ENCODE measurements at places on chromosomes 4 and X. TPM values are rescaled to one million over a fixed set of nuclear protein-coding genes. Genes with fewer than 3 reads are reported as not detected.

The GPR173 gene
- 0.66 TPM for total RNA-seq

The COMMD8 gene
- total RNA-seq, result 4.6 TPM

- DNase-seq, result no peak
Observed at GRCh38 chrX:101507986-101508385, 22.7 kb downstream of the ARMCX4 start.

GRCh38 chr4:89114100-89114499 lies 2.8 kb downstream of the TIGD2 start:
- DNase-seq, result no peak

DNA sequence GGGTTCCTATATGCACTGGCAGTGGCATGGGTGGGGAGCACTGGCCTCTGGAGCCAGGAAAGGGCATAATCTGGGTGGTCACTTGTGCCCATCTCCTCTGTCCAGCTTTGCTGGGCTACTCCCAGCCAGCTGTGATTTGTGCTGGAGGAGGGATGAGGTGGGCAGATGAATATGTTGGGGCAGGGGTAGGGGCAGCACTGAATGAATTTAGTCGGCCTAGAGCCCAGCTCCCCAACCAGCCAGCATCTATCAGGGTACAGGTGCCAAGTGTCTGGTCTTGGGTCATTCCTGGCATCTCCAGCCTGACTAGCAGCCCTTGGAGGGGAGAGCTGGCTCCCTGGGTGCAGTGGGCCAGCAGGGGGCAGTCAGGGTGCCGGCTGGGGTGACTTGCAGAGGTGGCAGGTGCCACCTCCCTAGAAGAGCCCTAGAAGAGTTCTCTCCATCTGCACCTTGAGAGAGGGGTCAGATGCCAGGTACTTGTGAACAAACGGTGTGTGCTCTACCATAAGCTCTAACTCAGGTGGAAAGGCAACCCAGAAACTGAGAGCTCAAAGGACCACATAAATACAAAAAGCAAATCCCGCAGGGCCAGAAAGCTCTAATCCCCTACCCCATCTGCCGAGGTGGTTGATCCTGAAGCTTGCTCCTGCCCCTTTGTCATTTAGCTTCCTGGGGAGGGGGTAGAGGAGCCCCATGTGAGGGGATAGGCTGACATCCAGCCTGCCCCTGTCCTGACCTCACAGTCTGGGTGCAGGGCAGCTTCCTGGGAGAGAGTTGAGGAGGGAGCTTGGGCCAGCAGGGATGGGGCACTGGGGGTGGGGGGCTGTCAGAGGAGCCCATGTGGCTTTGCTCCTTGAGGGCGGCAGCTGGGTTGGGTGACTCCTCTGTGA lies 2.2 kb downstream of the SORCS2 start:
- no peak for DNase-seq

GRCh38 chr4:7529368-7530080 lies 94.8 kb upstream of the PSAPL1 start:
- DNase-seq, result no peak

- DNase-seq, result no peak
Observed at GRCh38 chrX:124405868-124406267, 59.5 kb downstream of the SH2D1A start.

DNA sequence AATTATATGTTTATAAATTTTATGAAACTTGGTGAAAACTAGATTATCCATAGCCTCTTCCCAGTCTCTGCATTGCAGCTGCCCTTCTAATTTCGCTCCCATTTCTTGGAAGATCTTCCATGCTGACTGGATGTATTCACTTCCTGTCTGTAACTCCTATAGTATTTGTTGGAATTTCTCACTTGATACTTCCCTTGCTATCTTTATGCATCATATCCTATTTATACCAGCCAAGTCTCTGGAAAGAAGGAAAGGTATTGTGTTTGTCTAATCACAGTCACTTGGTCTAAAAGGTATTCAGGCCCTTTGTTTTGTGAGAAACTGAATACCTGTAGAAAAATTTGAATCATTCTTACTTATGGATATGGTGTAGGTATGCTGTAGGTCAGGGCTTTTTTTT lies 870.9 kb upstream of the FRG1 start:
- DNase-seq, result no peak

DNA sequence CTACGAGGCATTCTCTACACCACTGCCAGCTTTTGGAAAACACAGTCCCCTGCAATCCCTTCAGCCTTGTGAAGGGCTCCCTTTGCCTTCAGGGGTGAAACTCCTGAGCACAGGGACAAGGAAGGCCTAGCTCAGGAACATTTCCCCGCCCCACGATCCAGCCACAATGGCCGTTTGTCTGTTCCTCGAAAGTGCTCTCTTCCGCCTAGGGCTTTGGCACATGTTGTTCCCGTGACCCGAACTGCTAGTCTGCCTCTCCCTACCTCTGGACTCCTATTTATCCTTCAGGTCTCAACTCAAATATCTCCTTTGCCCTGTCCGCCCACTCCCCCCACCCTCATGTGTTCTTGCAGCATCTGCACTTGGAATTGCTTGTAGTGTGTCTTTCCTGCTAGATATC lies 12.1 kb downstream of the FGD1 start:
- no peak for DNase-seq

Measured in body of pancreas (tissue), 4 donors.